Activated CD4-positive, alpha-beta T cell treated with anti-CD3 and anti-CD28 coated beads, Interleukin-2, amount 50 U/mL, for 48 hours (primary cell): ENCODE measurements at places on chromosomes 2 and 18.

DNA sequence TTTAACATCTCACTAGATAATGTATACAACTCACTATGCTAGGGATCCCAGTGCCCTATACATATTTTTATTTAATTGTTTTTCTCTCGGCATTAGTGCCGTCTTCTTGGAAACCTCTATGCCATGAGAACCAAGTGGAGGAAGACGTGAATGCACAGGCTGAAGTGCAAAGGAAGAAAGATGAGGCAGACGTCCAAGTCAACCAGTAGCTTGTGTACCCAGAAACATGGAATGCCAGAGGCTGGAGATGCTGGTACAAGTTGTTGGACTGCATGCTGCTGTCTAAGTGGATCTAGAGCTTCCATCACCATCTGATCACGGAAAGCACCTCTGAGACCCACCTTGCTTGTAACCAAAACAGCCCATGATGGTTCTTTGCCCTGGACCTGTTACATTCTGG lies 12.5 kb upstream of the GEMIN6 start:
- no peak for DNase-seq

- DNase-seq = no peak
These were observed 62.6 kb downstream of the KLF7 start for GRCh38 chr2:207103132-207103531.

GRCh38 chr2:195768431-195768830 lies 111.4 kb downstream of the SLC39A10 start:
- DNase-seq = no peak

DNA sequence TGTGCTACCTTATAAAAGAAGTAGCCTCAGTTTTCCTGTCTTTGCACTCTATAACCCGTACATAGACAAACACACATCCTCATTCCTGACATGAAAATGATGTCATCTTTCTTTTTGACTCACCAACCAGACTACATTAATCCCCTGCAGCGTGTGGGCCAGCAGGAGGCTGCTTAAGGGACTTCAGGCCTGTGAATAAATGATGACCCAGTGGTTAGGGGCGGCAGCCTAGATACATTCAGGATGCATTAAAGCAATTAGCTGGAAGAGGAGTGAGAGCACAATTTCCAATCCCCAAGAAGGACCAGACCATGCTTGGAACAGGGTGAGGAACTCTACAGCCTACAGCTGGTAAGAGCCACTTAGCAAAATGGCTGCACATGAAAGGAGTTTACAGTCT lies 57.3 kb upstream of the KLF7 start:
- DNase-seq = peak; percentile 48
